Hepatic stellate cell (primary cell): ENCODE measurements at places on chromosomes 7 and 10.

DNA sequence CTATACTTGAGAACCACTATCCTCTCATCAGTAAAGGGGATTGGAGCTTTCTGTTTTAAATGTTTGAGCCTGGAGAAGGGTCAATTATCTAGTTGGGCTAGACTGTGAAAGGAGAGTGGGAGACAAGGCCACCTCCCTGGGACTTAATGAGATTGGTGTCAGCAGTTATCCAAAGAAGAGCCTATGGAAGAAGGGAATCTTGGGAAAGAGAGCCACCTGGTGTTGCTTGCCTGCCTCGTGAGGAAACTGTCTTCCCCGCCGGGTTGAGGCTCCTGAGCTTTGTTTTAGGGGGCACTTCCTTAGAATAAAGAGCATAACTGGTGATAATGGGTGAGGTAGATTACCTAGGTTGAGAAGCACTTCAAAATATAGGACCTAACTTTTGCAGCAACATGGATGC is 32.0 kb upstream of the ABCB4 start:
- DNase-seq = no peak

DNA sequence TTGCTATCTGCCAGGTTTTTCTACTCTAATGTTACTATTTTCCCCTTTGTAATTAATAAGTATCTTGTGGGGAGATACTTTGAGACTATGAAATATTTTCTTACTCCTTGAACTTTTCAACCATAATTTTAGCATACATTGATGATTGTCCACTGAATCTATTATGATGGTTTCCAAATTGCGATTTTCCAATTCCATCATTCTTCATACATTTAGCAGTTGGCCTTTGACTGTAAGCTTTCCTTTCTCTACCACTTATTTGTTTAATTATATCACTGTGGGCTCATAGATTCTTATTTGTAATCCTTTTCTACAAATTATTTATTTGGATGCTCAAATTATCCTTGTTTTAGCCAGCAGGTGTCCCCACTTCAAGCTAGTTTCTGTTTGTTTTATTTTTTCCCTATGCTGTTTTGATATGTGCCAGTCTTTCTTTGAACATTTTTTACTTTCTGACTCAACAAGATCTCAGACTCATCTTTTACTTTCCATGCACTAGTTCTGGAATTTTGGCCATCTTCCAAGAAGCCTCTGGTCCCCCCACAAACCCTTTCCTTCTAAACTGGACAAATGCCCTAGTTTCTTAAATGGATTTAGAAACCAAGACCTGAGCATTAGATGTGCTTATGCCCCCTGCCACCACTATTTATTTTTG is 11.4 kb upstream of the MRPS16 start:
- DNase-seq = no peak

DNA sequence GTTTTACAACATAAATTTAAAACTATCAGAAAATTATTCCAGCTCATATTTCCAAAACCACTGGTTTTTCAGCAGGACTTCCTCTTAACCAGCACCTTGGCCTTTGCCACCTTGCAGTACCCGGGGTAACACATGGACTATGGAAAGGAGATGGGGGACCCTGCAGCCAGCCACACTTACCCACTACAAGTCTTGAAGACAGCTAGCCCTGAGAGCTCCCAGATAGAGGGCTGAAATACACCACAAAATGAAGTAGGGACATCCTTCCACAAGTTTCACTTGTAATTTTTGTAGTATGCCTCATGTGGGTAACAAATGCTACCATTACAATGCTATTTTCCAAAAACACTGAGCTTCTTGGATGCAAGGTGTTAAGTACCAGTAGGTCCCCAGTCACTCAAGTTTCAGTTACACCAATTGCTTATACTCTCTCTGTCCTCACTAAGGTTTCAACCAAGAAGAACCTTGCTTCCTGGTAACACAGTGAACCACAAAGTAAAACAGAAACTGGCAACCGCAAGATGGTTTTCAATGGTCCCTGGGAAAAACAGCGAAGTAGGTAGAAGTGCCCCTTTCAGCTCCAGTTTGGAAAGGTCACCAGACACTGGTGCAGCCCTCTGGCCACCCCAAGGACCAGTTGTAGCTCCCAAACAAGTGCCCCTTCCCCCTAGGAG is 110.9 kb downstream of the SGMS1 start:
- DNase-seq = no peak

DNA sequence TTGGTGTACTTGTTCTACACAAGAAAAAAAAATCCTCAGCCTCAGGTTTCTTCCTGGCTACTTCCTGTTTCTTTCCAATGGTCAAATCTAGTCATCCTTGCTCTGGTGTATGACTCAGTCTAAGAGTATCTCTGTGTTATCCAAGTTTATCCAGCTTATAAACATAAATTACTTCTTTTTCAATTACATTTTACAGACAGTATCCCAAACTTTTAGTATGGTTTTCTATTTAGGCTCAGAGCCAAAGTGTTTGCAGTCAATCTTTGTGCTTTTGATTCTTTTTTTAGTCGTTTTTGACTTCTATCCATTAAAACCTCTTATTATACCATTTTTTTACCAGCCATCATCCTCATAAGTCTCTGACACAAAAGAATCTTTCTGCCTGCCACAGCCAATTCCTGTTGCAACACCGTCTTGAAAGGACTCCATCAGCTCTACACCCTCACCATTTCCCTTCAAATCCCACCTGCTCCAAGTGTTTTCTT is 294.6 kb downstream of the PTEN start:
- peak; percentile 48 for DNase-seq

GRCh38 chr10:77792155-77792554 is 134.4 kb downstream of the DLG5 start:
- DNase-seq = no peak

GRCh38 chr10:20668985-20669384 is 228.1 kb downstream of the NEBL start:
- no peak for DNase-seq

- DNase-seq = no peak
Measured at GRCh38 chr10:26212511-26212910, 4.1 kb upstream of the GAD2 start.

DNA sequence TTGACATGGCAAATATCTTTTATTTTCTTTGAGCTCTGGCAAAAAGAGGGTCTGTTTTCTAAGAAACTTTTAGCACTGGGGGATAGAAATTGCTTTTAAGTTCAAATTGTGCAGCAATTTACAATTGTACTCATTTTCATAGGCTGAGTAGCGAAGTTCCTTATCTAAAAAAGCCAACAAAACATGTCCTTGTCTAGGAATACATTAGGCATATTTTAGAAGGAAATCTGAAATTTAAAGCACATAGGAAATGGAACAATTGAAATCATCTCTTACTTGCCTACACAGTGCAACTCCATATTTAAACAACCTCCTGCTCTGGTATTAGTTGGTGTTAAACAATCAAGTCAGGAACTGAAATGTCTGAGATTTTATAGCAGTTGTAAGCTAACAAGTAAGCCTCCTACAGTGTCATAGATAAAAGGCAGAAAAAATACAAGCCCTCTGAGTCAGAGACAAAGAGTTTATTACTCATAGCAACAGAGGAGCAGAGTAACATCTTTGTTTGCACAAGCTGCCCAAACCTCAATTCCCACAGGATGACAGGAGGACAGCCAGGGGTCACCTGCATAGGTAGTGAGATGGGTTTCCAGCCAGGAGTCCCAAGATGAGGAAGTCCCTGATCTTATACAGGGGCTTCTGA is 280.2 kb upstream of the HGF start:
- DNase-seq = peak; percentile 26

DNA sequence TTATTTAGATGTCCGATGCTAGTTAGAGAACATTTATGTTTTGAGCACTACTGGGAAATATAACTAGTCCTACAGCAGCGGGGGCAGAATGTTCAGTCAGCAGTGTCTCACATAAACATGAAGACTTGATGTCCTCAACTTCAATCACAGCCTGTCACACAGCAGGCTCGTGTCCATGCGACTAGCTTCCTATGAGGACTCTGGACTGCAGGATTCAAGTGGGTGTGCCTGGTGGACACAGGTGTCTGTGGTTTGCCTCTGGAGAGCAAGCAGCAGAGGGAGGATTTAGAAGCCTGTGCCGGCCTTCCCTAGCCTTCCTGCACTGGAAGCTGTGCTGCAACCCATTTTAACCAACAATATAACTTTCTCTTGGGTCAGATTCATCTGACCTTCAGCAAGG is 30.0 kb upstream of the LANCL2 start:
- DNase-seq = no peak

DNA sequence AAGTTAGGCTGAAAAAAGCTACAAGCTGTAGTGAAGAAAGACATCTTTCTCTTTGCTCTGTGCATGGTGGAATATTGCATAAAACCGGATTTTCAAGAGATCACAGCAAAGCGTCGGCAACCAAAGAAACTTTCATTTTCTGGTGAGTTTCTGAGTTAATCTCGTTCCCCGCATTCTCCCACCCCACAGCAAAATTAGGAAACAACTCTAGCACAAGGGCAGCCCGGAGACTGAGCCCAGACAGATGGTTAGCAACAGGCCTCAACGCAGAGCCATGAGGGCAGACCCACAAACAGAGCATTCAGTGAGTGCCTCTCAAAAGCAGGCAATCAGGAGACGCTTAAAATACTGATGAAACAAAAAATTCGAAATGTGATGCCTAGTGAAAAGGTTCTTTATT is 396.1 kb upstream of the KLF6 start:
- no peak for DNase-seq

DNA sequence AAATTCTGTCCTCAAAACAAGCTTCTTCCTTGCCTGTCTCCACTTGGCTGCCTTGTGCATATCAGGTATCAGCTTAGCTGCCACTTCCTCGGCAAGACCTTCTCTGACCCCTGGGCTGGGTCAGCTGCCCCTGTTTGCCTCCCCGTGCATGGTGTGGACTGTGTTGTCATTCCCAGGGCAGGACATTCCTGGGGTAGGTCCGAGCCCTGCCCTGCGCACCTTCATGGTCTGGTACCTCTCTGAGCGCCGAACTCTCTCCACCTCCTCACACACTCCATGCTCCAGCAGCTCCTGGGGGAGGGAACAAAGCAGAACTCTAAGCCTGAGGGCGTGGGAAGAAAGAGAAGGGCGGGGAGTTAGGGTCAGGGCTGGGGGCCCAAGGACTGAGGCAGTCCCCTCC is 3.8 kb downstream of the POLM start:
- no peak for DNase-seq

DNA sequence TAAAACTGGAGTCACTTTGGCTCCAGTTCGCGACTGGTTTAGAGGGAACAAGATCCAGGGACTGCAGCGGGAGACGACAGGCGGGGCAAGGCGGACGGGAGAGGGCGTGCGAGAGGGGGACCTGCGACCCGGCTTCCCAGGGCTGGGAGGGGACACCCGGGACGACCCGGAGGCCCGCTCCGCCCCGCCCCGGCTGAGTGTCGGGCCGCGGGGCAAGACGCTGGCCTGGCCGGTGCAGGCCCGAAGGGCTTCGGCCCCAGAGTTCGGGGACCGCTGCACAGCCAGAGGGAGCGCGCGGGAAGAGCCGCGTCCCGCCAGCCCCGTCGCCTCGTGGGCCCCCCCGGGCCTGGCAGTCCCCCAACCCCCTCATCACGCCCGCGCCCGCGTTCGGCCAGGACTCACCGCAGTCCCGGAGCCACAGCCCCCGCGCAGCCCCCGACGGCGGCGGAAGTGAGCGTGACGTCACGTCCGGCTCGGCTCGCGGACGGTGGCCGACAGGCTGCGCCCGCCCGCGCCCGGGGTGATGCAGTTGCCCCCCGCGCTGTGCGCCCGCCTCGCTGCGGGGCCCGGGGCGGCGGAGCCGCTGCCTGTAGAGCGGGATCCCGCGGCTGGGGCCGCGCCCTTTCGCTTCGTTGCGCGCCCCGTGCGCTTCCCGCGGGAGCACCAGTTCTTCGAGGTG is at the start of the genes TUBGCP2 and ZNF511:
Gene TUBGCP2, minus strand, starts transcription at position 452 of the 679 bp plus-strand sequence. CDS start 5,931 bp downstream, outside the sequence.
Gene ZNF511, plus strand, starts transcription at position 494 of the 679 bp plus-strand sequence. Its CDS starts 30 bp downstream, at position 524.
- DNase-seq = peak; percentile 91

GRCh38 chr10:73131913-73132686 is 21.8 kb downstream of the NUDT13 start:
- no peak for DNase-seq

- DNase-seq = no peak
Measured at GRCh38 chr7:153401795-153402720, 642.5 kb downstream of the ACTR3B start.

GRCh38 chr7:73496626-73497025 is 25.5 kb downstream of the BAZ1B start:
- no peak for DNase-seq

GRCh38 chr7:32034052-32034451 is 36.2 kb downstream of the PDE1C start:
- no peak for DNase-seq

DNA sequence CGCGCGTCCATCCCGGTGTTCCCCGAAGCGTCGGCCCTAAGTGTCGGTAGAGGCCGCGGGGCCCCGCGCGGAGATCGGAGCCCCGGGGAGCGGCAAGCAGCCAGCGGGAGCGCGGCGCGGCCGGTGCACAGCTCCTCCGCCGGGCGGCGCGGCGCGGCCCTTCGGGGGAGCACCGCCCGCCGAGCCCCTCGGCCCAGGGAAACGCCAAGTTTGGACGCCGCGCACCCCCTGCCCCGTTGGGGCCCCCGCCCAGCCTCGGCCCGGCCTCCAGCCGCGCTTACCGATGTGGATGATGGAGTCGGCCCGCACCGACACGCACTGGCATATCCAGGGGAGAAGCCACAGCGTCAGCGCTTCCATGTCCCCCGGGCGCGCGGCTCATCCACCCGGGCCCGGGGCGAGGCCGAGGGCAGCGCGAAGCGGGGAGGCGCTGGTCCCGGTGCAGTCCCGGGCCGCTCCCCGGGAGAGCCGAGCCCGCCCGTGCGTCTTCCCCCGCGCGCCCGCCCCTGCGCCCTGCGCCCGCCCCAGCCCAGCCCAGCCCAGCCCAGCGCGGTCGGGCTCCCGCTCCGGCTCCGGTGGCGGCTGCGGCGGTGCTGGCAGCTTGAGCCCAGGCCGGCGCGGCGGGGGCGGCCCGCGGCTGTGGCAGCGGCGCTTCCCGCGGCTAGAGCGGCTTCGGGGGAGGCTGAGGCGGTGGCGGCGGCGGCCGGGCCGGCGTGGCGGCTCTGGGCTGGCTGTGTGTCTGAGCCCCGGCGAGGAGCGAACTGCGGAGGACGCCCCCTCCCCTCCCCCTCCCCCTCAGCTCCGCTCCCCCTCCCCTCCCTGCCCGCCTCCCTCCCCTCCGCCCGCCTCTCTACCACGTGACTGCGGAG is at the start of gene GRID1:
Gene GRID1, minus strand, starts transcription at position 763 of the 869 bp plus-strand sequence.
- peak; percentile 36 for DNase-seq

GRCh38 chr10:18142151-18142550 is 1.9 kb downstream of the CACNB2 start:
- no peak for DNase-seq

- DNase-seq = peak; percentile 25
Measured at GRCh38 chr7:44415510-44415909, 74.9 kb downstream of the NUDCD3 start.
